ENCODE measurements at places on chromosomes 11 and 22. TPM values are rescaled to one million over a fixed set of nuclear protein-coding genes. Genes with fewer than 3 reads are reported as not detected.

GRCh38 chr22:23803001-23803819 is 16.4 kb downstream of the SMARCB1 start:
- no peak for DNase-seq

DNA sequence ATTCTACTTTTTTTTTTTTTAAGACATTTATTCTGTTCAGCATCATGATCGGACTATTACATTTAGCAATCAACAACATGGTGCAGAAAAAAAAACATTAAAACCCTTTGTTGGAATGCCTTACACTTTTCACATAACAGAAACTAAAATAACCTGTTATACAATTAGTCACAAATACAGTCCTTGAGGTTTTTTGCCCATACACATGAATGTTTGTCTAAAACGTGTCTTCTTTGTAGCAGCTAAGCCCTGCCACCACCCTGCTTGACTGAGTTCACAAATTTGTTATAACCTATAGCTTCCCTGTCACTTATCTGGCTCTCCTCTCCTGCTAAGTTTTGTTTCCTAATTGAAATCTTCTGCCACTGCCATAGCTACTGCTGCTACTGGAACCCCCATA is 75.4 kb upstream of the ARHGAP20 start:
- no peak for DNase-seq

GRCh38 chr11:132115454-132115853 is 745.0 kb downstream of the NTM start:
- DNase-seq = peak; percentile 27

The SEPTIN5 gene
- total RNA-seq = 7.7 TPM

Measured in GM23338 (cell line).